ENCODE measurements at places on chromosomes 7 and 10.
A peak's percentile ranks its signal among the peaks of the same experiment; 100 is the strongest.

DNA sequence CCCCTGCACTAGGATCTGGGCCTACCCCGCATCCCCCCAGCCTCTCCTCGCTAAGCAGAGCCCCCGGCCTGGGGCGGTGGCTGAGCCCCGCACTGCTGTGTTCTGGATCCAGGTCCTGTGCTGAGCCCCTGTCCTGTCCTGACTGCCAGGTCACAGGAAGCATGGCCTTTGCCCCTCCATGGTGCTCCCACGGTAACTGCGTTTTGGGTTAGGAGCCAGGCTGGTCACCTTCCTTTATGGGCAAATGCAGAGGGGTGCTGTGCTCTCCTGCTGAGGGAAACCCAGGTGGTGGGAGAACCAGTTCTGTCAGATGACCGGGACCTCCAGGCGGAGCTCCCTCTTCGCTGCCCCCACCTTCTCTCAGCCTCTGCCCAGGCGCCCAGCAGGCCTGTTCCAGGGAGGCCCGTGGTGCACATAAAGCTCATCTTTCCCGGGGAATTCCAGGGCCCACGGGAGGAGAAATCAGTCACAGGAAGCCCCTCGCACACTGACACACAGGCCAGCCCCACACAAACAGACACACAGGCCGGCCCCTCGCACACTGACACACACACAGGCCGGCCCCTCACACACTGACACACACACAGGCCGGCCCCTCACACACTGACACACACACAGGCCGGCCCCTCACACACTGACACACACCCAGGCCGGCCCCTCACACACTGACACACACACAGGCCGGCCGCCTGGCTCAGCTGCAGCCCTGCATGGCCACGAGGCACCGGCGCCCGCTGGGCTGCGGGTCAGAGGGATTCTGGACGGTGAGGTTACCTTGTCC is 75.6 kb downstream of the CFAP46 start:
- DNase-seq = no peak

- DNase-seq = no peak
These were observed 96.1 kb downstream of the TPST1 start for GRCh38 chr7:66301249-66301648.

DNA sequence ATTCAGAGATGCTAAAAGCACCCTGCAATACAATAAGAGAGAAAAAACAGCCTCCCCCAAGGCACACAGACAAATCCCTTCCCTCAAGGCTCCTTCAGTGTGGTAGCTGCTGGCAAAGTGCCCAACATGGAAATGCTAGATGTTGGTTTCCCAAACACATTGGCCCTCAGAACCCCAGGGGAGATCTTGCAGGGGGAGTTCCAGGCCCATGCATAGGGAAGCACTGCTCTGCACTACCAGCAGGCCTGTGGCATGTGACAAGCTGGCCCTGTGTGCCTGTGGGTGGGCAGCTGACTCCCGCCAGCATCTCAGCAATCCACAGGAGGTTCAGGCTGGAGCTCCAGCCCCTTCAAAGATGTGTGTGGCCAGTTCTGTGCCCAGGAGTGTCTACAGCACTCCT is 16.8 kb upstream of the CSGALNACT2 start:
- DNase-seq = no peak

GRCh38 chr7:151313857-151314256 is 27.8 kb upstream of the NUB1 start:
- peak; percentile 30 for DNase-seq

DNA sequence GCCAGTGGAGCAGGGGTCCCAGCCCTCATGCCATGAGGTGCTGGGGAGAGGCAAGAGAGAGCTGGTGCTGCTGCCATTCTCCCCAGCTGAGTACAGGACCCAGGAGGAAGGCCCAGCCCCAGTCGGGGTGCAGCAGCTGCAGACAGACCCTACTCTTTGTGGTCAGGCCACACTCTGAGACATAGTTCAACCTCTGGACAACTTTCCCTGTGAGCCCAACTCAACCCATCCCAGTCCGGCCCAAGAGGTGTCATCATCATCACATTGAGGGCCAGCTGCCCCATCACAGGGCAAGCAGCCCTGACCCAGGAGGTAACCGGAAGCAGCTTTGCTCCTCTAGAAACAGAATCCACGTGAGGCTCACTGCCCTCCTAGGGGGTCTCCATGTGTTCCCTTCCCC is 133.8 kb upstream of the KCNMA1 start:
- DNase-seq = no peak

GRCh38 chr10:1527951-1528350 is 209.4 kb downstream of the ADARB2 start:
- DNase-seq = no peak

GRCh38 chr7:44162179-44162578 is 21.0 kb upstream of the MYL7 start:
- DNase-seq = no peak

GRCh38 chr10:127875449-127875765 is 17.3 kb downstream of the CLRN3 start:
- no peak for DNase-seq

DNA sequence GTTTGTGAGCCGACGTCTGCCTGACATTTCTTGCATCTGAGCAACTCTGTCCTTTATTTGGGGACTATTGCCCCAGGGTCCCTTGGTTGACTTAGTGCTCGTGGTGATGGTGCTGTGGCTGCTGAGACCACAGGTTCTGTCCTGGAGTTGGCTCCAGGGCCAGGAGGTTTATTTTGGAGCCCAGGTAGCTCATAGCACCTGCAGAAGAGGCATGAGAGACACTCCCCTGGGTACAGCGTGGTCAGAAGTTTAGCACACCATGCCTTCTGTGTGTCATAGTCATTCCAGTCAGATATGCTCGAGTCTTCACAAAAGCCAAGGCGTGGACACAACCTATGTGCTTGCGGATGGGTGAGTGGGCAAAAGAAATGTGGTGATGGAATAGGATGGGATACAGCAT is 496.9 kb downstream of the TCERG1L start:
- no peak for DNase-seq

GRCh38 chr10:119634219-119634544 is 17.0 kb upstream of the BAG3 start:
- no peak for DNase-seq

DNA sequence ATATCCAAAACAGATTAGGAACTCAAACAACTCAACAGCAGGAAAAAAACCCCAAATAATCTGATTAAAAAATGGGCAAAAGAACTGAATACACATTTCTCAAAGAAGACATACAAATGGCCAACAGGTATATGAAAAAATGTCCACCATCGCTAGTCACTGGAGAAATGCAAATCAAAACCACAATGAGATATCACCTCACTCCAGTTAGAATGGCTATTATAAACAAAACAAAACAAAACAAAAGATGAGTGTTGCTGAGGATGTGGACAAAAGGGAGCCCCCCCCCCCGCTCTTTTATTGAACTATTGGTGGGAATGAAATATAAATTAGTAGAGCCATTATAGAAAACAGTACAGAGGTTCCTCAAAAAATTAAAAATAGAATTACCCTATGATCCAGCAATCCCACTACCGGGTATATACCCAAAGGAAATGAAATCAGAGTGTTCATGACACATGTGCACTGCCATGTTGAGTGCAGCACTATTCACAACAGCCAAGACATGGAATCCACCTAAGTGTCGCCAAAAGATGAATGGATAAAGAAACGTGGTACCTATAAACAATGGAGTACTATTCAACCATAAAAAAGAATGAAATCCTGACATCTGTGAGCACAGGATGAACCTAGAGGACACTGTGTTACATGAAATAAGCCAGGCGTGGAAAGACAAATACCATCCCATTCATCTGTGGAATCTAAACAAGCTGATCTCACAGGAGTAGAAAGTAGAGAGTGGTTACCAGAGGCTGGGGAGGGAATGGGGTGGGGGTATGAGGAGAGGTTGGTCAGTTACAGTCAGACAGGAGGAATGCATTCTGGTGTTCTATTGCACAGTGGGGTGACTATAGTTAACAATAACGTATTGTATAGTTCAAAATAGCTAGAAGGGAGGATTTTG is 78.1 kb upstream of the RHEB start:
- DNase-seq = no peak

GRCh38 chr10:17502814-17503213 is 48.4 kb upstream of the ST8SIA6 start:
- DNase-seq = no peak

- no peak for DNase-seq
These were observed 30.9 kb upstream of the DPYSL4 start for GRCh38 chr10:132155723-132156381.

DNA sequence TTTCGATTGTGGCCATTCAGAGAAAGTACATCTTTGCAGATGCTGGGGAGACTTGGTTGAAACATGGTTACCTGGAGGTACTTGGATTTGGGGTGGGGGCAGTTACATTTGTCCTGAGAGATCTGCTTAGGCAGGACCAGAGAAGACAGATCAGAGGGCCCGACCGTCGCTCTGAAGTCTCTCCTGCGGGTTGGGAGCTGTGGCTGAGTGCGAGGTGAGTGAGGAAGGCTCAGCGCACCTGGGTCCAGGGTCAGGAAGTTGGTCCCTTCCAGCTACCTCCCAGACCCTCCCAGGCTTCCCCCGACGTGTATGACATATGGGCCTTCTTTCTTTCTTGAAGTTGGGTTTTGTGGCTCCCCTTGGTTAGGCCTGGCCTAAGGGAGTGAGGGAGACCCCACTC is 56.3 kb downstream of the LHPP start:
- DNase-seq = no peak

DNA sequence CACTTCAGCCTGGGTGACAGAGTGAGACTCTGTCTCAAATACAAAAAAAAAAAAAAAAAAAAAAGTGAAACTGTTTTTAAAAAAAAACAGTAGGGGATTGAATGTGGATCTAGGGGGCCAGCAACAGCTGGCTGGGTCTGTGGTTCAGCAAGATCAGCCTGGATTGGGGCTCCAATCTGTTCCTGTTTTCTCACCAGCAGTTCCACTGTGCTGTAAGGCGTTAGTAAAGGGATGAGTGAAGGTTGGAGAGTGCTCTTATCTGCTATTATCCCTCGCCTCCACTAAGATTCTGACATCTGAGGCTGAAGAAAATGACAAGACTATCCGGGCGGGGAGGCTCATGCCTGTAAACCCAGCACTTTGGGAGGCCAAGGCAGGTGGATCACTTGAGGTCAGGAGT is 41.6 kb upstream of the GTF2IRD1 start:
- DNase-seq = no peak

GRCh38 chr7:128103498-128104107 is 72.4 kb upstream of the LRRC4 start:
- no peak for DNase-seq

GRCh38 chr7:46461334-46461777 is 540.3 kb upstream of the IGFBP3 start:
- no peak for DNase-seq

GRCh38 chr10:51394039-51394438 is 305.4 kb downstream of the CSTF2T start:
- no peak for DNase-seq

DNA sequence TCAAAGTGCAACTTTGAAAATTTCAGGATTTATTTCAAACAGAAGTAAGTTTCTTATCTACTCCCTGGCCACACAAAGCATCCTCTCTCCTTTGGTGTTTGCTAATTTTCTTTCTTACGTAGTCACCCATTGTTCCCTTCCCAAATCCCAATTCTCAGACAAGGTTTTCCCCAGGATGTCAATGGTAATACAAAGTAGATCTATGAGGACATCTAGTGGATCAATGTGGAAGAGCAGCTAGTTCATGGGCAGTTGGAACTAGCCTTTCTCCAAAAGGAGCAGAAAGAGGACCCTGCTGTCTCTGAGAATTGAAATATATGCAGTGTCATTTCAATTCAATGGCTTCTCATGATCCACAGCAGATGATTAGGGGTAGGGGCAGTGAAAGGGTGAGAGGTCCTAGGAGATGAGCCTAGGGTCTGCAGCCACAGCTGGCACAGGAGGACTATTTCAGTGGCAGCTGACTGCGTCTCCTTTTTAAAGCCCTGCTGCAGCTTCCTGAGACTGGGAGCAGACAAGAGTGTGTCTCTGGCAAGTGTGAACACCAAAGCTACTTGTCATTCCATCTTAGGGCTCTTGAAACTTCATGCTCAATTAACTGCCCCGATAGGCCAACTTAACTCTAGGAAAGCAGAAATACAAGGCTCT is 632.6 kb downstream of the KCNMA1 start:
- peak; percentile 56 for DNase-seq

GRCh38 chr10:1270490-1270889 is 214.3 kb downstream of the WDR37 start:
- no peak for DNase-seq

DNA sequence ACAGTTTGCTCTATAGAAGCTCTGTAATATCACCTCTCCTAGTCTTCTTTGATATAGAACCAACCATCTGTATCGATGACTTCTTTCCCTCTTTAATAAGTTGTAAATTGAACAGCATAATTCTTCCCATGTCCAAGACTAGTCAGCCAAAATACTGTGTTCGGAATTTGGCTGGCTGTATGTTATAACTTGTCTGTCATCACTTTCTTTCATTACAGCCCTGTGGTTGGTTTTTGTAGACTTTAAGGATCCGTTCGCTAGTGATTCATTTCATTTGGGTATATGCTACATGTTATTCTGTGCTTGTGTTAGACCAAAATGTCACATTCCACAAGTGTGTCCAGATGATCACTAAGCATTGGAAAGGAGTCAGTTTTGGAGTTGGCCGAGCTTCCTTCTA is 155.4 kb upstream of the ITGB1 start:
- DNase-seq = no peak

DNA sequence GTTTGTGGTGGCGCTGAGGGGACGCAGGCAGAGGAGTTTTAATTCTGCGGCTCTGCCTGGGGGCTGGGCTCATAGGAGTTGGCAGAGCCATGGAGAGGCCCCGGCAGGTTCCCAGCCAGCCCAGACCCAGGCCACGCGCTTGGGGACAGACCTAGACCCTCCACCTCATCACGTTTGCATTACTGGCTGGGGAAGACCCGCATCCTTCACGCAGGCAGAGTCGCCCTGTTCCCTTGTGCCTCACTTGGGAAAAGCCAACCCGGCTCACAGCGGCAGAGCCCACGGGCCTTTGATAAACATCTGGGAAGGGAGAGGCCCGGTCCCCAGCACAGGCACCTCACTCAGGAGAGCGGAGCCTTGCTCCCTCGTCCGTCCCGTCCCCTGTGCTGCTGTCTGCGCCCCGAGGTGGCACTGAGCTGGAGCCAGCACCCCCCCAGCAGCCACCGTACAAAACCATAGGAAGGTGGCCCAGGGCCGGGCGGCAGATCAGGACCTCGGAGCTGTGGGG is 112.8 kb downstream of the CYTH3 start:
- DNase-seq = no peak

DNA sequence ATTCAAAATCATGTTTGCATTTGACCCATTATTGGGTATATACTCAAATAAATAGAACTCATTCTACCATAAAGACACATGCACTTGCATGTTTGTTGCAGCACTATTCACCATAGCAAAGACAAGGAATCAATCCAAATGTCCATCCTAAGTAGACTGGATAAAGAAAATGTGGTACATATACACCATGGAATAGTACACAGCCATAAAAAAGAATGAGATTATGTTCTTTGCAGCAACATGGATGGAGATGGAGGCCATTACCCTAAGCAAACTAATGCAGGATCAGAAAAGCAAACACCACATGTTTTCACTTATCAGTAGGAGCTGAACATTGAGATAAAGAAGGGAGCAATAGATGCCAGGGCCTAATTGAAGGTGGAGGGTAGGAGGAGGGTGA is 12.0 kb upstream of the HHEX start:
- DNase-seq = no peak
